Spleen (tissue), 13 donors: ENCODE measurements at places on chromosomes 13 and 19. TPM values are rescaled to one million over a fixed set of nuclear protein-coding genes. Genes with fewer than 3 reads are reported as not detected.
A peak's percentile ranks its signal among the peaks of the same experiment; 100 is the strongest.

The ONECUT3 gene
- not detected for total RNA-seq

The POU2F2 gene
- total RNA-seq: 67.4 TPM

The FAM32A gene
- total RNA-seq: 45.8 TPM

The GPR4 gene
- total RNA-seq: 3.7 TPM

The C2CD4C gene
- not detected for total RNA-seq

The ZNF426 gene
- 17.8 TPM for total RNA-seq

The FBN3 gene
- not detected for total RNA-seq

The PCDH9 gene
- total RNA-seq: 3.7 TPM

The ZNF536 gene
- total RNA-seq: 2.4 TPM

The KLHL1 gene
- total RNA-seq: not detected

The AXL gene
- 107 TPM for total RNA-seq

The KLC3 gene
- not detected for total RNA-seq

The ZNF90 gene
- 10.5 TPM for total RNA-seq

DNA sequence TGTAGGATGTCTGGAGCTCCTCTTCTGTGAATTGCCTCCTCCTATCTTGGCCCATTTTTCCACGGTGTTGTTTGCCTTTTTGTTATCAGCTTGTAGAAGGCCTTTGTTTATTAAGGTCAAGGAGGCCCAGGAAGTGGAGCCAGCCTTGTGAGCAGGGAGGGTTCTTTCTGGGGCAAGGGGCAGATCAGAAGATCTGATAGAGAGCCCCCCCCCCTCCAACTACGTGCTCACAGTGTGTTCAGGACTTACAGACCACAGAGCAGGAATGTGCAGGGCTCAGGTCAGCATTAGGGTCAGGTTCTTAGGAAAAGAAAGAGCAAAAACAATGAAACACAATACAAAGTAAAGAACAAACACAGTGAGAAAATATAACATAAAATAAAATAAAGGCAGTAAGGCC, 59.4 kb downstream of the CCNE1 start:
- DNase-seq: no peak

DNA sequence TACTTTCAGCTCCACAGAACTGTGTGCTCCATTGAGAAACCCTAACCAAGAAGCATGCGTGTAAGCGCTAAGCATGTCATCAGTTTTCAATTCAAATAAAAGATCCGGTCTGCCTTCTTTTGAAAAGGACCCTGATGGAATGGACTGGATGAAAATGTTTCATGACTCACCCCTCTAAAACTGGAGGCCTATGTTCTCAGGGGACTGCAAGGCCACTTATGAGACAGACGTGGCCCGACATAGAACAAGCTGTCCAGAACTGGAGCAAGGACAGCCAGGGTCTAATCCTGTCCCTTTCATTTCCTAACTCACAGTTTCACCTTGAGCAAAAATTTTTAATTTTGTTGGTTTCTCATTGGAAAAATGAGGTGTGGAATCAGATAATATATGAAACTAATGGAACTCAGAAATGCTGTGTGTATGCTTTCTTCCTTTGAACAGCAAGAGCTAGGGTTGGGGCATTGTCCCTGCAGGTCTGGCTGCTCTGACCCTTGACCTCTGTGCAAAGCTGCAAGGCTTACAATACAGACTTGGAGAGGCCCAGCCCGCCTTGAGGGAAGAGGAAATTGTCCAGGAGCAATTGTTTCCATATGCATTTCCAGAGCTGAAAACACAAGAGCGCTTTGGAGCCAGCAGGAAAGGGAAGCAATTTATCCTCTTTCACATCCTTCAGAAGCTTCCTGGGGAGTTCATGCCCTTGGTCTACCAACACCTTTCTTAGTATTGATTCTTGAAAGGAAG, 553.4 kb upstream of the KLF12 start:
- no peak for DNase-seq

DNA sequence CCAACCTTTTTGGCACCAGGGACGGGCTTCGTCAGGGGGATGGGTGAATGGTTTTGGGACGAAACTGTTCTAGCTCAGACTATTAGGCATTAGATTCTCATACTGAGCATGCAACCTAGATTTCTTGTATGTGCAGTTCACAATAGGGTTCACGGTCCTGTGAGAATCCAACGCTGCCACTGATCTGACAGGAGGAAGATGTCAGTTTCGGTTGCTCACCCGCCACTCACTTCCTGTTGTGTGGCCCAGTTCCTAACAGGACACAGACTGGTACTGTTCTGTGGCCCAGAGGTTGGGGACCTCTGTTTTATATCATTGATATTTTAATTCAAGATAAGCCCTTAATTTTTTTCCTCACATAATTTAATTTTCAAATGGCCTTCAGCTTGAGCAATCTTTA, 26.7 kb upstream of the TDRD3 start:
- no peak for DNase-seq

GRCh38 chr13:113275387-113275786, 21.7 kb upstream of the LAMP1 start:
- no peak for DNase-seq

GRCh38 chr19:12629215-12629614, 18.5 kb downstream of the ZNF791 start:
- no peak for DNase-seq

GRCh38 chr13:21202767-21203531, 26.5 kb downstream of the MRPL57 start:
- DNase-seq: no peak

DNA sequence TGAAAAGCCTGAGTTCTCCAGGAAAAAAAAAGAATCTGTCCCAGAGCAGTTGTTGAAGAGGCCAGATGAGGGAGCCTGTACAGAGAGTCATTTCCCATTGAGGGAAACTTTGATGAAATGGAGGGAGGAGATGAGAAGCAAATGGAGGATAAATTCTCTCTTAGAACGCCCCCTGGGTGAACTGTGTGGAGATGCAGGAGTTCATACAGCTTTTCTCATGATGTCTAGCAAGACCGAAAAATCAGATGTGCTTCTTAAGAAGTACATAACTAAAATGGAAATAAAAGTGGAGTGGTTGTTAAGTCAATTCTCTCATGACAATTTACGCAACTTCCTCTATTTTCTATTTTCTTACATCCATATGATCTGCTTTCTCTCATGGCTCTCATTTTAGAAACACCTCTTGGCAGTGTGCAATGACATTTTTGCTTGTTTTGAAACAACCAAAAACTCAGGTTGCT, 1263.1 kb downstream of the PCDH9 start:
- no peak for DNase-seq

GRCh38 chr13:92727118-92727517, 499.5 kb upstream of the GPC6 start:
- DNase-seq: no peak

- no peak for DNase-seq
These were observed 49.9 kb downstream of the MBD3L2B start for GRCh38 chr19:6971366-6971765.

GRCh38 chr19:6556480-6557195, 25.8 kb downstream of the TNFSF9 start:
- DNase-seq: no peak

DNA sequence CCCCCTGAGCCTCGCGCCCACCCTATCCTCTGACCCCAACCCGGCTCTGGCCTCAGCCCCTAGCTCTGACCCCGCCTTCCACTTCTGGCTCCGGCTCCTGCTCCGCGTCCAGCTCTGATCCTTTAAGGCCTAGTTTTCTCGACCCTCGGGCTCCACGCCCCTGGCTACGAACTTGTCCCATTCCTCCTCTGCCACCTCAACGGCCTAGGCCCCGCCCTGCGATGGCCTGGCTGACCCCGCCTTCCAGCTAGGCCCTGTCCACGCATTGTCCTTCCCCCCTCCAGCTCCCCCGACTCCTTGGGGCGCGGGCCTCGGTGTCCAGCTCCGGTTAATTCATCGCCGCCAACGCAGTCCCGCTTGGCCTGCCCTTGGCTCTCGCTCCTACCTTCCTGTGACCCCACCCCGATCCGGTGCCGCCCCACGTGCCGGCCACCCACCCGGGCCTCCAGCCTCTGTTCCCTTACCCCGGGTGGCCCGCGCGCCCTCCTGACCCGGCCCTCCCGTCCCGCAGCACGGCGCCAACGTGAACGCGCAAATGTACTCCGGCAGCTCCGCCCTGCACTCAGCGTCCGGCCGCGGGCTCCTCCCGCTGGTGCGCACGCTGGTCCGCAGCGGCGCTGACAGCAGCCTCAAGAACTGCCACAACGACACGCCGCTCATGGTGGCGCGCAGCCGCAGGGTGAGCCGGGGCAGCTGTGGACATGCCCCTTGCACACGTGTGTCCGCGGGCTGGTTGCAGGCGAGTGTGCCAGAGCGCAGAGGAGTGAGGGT, 9.4 kb downstream of the BCL3 start:
- peak; percentile 87 for DNase-seq

GRCh38 chr19:6772866-6773322, 386 bp downstream of the VAV1 start:
- DNase-seq: no peak

DNA sequence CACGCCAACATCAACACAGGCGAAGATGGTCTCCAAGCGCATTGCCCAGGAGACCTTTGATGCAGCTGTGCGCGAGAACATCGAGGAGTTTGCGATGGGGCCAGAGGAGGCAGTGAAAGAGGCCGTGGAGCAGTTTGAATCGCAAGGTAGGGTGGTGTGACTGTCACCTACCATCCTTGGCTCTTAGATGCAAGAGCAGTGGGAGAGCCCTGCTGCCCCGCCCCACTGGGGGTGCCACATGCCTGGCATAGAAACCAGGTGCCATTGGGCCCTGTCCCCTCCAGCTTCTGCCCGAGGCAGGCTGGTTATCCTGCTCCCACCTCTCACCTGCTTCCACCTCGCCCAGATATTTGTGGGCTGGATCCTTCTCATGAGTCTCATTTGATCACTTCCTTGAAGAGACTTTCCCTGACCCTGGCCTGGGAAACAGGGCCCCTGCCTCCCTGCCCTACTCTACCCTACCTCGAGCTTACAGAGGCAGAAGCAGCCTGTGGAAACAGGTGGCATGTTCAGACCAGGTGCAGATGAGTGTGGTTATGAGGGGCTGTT, 9.4 kb downstream of the ARMC6 start:
- DNase-seq: no peak

- no peak for DNase-seq
These were observed 157.5 kb upstream of the ZNF536 start for GRCh38 chr19:30214651-30215051.

DNA sequence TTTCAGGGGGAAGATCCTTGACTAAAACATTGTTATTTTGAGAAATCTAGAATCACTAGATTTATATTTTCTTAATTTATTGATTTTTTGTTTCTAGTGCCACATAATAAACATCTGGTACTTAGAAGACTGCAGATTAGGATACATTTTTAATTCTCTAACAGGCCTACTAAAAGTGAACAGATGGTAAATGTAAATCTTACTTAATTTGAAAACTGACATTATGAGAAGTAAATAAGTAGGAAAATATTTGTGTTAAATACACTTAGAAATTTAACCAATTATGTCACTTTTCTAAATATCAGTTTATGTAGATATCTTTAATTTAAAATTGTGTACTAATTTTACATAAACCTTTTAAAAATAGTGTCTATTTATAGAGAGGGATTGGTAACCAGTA, 2255.6 kb upstream of the PCDH20 start:
- no peak for DNase-seq

GRCh38 chr13:25683662-25684370, 312.0 kb downstream of the ATP8A2 start:
- DNase-seq: no peak

DNA sequence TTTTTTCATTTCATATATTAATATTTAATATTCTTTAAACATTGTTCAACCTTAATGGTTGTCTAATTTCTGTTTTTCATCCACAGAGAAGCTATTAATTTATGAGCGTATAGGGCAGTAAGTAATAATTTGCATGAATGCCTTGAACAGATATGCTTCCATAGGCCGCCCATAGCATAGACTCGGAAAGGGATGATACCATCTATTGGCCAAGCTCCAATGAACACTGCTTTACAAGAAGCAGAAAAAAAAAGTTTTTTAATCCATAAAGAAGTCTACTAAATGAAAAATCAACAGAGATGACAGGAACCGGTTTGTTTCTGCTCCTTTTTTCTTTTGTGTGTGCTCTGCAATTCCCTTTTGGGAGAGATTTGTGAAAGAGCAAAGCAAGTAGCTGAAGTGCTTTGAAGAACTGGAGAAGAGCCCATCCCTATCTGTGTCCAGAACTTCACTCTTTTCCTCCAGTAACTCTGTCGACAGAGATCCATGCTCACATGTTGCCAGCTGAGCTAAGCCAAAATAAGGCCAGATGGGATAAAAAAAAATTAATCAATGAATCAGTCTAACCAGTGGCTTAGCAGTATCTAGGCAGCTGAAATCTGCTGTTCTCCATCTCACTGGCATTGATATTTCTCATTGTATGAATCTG, 215.9 kb upstream of the SOX21 start:
- no peak for DNase-seq

GRCh38 chr19:52275988-52276387, 6.6 kb downstream of the ZNF766 start:
- no peak for DNase-seq

- no peak for DNase-seq
These were observed 70.4 kb upstream of the GPR183 start for GRCh38 chr13:99377641-99378040.

DNA sequence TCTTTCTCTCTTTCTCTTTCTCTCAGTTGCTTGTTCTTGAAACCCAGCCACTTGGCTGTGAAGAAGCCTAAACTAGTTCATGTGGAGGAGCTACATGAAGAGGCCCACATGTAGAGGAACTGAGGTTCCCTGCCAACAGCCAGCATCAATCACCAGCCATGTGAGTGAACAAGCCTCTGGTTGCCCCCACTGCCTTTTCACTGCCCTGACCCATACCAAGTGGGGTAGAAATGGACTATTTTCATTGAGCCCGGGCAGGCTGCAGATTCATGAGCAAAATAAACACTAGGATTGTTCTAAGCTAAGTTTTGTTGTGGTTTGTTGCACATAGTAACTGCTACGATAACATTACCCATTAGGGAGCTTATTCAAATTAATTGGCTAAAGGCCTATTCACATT, 78.7 kb upstream of the FAM216B start:
- DNase-seq: no peak

GRCh38 chr13:44843403-44843802, 145.9 kb downstream of the NUFIP1 start:
- DNase-seq: no peak

GRCh38 chr19:46809534-46810272, 21.3 kb upstream of the SLC1A5 start:
- DNase-seq: no peak

DNA sequence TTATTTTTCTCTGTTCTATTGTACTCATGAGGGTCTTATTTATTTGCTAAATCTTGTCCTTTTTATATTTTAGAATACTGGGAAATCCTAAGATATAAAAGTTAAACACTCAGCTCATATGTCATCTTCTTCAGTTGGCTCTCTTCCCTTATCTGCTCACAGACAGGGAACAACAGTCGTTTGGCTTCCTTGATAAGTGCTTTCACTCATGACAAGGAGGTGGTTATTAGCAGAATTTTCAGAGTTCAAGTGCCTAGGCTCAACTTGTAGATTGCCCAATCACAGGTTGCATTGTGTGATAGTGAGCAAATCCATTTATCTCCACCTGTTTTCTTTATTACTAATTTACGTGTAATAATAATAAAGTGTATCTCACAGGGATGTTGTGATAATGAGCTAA, 620.3 kb upstream of the PCDH20 start:
- no peak for DNase-seq

GRCh38 chr13:86378628-86379027, 579.4 kb upstream of the SLITRK6 start:
- DNase-seq: no peak

GRCh38 chr19:14027856-14028450, at the start of gene RLN3:
TSS of gene RLN3 (plus strand) at chr19:14028148. CDS start at chr19:14028205, 57 bp downstream.
- no peak for DNase-seq

- DNase-seq: peak; percentile 82
These were observed at the start of gene SYT5 for GRCh38 chr19:55179606-55180484. TSS of gene SYT5 (minus strand) at chr19:55180289. CDS start at chr19:55179041, 1,248 bp downstream.
